Breast epithelium (tissue), 4 donors: ENCODE measurements at places on chromosomes 5 and 9. TPM values are rescaled to one million over a fixed set of nuclear protein-coding genes. Genes with fewer than 3 reads are reported as not detected.

ANKRD31 gene
- total RNA-seq, result 0.32 TPM

SH3TC2 gene
- total RNA-seq, result 9.4 TPM

PAPPA gene
- 3.4 TPM for total RNA-seq

CORO2A gene
- total RNA-seq, result 7.2 TPM

KIF4B gene
- total RNA-seq, result not detected

GABRA6 gene
- not detected for total RNA-seq

PROB1 gene
- 0.73 TPM for total RNA-seq

DNA sequence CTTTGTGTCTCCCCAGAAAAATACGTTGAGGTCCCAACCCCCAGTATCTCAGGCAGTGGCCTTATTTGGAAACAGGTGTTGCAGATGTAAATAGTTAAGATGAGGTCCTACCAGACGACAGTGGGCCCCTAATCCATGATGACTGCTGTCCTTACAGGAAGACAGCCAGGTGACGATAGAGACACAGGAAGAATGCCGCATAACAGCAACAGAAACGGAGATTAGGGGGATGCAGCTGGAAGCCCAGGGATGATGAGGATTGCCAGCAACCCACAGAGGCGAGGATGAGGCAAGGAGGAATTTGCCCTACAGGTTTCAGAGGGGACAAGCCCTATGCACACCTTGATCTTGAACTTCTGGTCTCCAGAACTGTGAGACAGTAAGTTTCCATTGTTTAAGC is 46.5 kb downstream of the ROPN1L start:
- H3K36me3 ChIP-seq, result no peaks in the 10 kb centered on the region
- H3K4me1 ChIP-seq, result no peaks in the 10 kb centered on the region
- no peak overlapping the region for H3K4me3 ChIP-seq
- H3K27me3 ChIP-seq, result no peaks in the 10 kb centered on the region
- no peak for DNase-seq

GRCh38 chr5:87499478-87500410 is 87.0 kb upstream of the CCNH start:
- DNase-seq, result no peak
- H3K4me1 ChIP-seq, result no peaks in the 10 kb centered on the region
- H3K27ac ChIP-seq, result no peak overlapping the region
- H3K4me3 ChIP-seq, result no peak overlapping the region

DNA sequence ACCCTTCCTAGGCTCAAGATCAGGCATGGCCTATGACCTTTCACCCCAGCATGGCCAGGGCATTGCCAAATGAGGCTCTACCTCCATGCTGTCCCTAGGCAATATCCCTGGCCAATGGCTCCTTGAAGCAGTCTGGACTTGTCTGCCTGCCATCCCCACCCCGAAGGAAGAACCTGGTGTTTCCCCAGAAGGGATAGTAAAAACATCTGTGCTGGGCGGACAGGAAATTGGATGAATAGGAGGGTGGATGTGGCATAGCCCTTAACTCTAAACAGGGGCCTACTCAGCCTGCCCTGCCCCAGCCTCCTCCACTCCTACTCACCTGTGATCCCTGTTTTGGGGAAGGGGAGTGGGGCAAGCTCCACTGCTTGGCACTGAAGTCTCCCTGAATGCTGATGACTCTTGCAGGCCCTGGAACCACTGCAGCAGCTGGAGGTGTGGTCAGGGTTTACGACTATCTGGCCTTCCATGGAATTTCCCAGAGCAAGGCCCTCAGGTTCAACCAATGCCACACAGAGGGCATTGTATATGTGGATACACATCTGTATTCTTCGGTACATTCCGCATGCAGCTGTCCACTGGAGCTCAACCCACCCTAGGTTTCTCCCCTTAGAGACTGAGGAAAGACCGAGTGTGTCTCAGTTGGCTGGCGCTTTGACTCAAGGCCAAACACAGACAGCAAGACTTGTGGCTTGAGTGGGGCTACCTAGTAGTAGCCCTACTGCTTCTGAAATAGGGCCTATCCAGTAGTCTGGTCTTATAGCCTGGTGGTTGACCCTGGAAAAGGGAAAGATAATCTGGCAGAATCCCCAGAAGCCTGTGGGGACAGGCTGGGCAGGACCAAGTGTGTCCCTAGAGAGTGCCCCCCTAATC is 6.4 kb upstream of the P4HA2 start:
- no peak overlapping the region for H3K27ac ChIP-seq
- H3K4me1 ChIP-seq, result no peaks in the 10 kb centered on the region
- no peaks in the 10 kb centered on the region for H3K27me3 ChIP-seq
- no peak overlapping the region for H3K4me3 ChIP-seq
- DNase-seq, result no peak

DNA sequence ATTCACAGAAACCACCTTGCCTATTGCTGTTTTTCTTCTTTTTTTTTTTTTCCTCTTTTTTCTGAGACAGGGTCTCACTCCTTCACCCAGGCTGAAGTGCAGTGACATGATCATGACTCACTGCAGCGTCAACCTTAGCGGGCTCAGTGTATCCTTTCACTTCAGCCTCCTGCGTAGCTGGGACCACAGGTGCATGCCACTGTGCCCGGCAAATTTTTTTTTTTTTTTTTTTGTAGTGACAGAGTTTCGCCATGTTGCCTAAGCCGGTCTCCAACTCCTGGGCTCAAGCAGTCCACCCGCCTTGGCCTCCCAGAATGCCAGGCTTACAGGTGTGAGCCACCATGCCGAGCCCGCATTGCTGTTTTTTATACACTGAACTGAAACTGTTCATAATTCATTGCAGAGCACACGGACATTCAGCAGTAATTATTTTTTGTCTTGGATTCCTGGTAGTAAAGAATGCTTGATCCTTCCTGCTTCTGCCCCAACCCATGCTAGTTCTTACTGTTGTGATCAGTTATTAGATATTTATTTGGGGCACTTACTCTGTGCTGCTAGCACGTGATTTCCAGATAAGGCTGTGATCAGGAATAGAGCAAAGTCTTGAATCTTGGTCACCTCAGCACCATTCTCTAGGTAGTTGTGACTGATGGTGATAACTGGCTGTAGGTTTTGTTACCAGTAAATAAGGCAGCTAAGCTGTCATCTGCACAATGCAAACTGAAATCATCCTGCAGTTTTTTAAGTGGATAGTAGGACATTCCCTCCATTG is 14.0 kb downstream of the MAP3K1 start:
- H3K4me3 ChIP-seq, result no peak overlapping the region
- no peak for DNase-seq
- H3K27me3 ChIP-seq, result no peaks in the 10 kb centered on the region
- peak overlapping the region; percentile 50 for H3K27ac ChIP-seq
- no peaks in the 10 kb centered on the region for H3K36me3 ChIP-seq

GRCh38 chr9:13284011-13284410 is 4.5 kb upstream of the MPDZ start:
- no peak for DNase-seq
- no peaks in the 10 kb centered on the region for H3K27me3 ChIP-seq
- H3K4me3 ChIP-seq, result no peak overlapping the region
- no peak overlapping the region for H3K27ac ChIP-seq

DNA sequence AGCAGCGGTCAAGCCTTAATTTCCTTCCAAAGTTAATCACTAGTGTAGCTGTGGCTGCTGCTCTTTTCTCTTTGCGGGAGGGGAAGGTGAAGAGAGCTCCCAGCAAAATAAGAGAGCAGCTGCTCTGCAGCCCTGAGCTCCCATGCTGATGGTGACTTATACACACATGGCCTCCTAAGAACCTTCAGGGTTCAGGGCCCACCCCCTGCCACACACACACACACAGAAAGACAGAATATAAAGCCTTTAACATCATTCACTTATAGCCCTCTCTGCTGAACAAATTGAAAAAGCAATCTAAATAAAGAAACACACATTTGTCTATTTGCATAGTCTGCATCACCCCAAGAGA is 43.6 kb downstream of the GAS1 start:
- no peak overlapping the region for H3K27ac ChIP-seq
- H3K4me3 ChIP-seq, result no peak overlapping the region
- H3K36me3 ChIP-seq, result no peaks in the 10 kb centered on the region
- no peaks in the 10 kb centered on the region for H3K27me3 ChIP-seq

- no peaks in the 10 kb centered on the region for H3K36me3 ChIP-seq
- no peak for DNase-seq
- H3K4me1 ChIP-seq, result no peaks in the 10 kb centered on the region
- H3K4me3 ChIP-seq, result no peak overlapping the region
Observed at GRCh38 chr5:1366514-1366913, 21.6 kb upstream of the CLPTM1L start.

DNA sequence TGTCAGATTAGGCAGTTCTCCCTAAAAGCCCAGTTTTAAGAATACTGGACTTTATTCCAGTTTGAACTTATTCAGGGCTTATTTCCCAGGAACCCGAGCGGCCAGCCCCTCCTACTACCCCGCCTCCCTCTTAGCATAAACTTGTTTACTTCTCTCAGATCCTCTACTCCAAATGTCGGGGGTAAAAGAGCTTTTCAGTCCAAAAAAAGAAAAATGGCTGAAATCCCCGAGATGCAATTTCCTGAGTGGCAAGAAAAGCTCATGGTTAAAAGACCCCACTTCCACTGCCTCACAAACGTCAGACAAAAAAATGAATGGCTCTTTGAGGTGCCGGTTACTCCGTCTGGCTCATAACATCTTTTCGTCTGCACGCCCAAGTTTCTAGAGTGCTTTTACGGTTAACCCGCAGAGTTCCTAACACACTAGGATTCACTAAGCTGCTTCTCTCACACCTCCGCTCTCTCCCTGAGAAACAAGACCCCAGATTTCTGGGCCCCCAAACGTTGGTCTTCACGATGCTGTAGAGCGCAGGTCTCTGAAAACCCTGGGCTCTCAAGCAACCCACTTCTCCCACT is 402 bp downstream of the BRD8 start:
- no peaks in the 10 kb centered on the region for H3K4me1 ChIP-seq
- peak overlapping the region; percentile 70 for H3K4me3 ChIP-seq
- H3K36me3 ChIP-seq, result no peaks in the 10 kb centered on the region
- H3K27ac ChIP-seq, result peak overlapping the region; percentile 88
- no peaks in the 10 kb centered on the region for H3K27me3 ChIP-seq
- DNase-seq, result no peak

GRCh38 chr5:125883223-125883622 is 540.0 kb upstream of the GRAMD2B start:
- H3K4me1 ChIP-seq, result no peaks in the 10 kb centered on the region
- H3K27me3 ChIP-seq, result no peaks in the 10 kb centered on the region
- H3K27ac ChIP-seq, result no peak overlapping the region
- no peaks in the 10 kb centered on the region for H3K36me3 ChIP-seq
- no peak overlapping the region for H3K4me3 ChIP-seq

- no peaks in the 10 kb centered on the region for H3K36me3 ChIP-seq
- no peak overlapping the region for H3K27ac ChIP-seq
- no peaks in the 10 kb centered on the region for H3K27me3 ChIP-seq
- H3K4me1 ChIP-seq, result no peaks in the 10 kb centered on the region
- no peak for DNase-seq
Observed at GRCh38 chr5:173205916-173206315, 29.1 kb downstream of the NKX2-5 start.

GRCh38 chr5:148984345-148984744 is 78.5 kb downstream of the SH3TC2 start:
- no peak overlapping the region for H3K4me3 ChIP-seq
- H3K4me1 ChIP-seq, result no peaks in the 10 kb centered on the region
- H3K36me3 ChIP-seq, result no peaks in the 10 kb centered on the region
- DNase-seq, result no peak
- H3K27ac ChIP-seq, result no peak overlapping the region

- H3K36me3 ChIP-seq, result no peaks in the 10 kb centered on the region
- no peaks in the 10 kb centered on the region for H3K27me3 ChIP-seq
- H3K4me1 ChIP-seq, result no peaks in the 10 kb centered on the region
- no peak for DNase-seq
- no peak overlapping the region for H3K4me3 ChIP-seq
- H3K27ac ChIP-seq, result no peak overlapping the region
Observed at GRCh38 chr9:90878562-90878961, 76.9 kb downstream of the SYK start.

DNA sequence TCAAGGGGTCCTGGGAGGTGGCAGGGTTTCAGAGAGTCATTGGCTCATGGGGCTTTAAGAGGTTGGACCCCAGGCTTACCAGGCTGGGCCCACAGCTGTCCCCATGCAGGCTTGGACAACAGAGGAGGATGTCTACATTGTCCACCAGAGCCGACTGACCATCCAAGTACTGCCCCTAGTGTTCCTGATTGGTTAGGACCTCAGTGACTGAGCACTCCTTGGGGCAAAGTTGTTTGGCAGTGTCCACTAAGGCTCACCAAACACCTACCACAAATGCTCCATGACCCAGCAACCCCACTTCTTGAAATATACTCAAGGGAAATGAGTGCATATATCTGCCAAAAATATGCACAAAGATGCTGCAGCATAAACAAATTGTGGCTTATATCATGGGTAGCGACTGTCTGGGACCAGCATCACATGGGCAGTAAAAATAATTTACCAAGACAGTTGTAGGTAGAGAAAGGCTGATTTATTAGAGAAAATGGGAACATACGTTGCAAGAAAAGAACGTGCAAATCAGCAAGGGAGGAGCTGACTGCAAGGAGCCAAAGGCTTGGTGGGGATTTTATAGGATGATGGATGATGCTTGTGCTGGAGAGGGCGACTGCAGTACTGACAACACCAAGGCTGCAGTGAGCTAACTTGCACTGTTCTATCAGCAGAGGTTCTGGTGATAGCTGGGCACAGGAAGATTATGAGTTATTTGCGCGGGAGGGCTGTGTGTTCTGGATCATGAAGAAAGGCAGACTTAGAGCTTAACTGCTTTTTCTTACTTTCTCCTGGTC is 265.2 kb downstream of the GADD45G start:
- H3K27me3 ChIP-seq, result no peaks in the 10 kb centered on the region
- H3K4me3 ChIP-seq, result no peak overlapping the region
- H3K27ac ChIP-seq, result no peak overlapping the region
- DNase-seq, result no peak

- no peaks in the 10 kb centered on the region for H3K36me3 ChIP-seq
- H3K4me1 ChIP-seq, result no peaks in the 10 kb centered on the region
- DNase-seq, result no peak
Observed at GRCh38 chr5:140207250-140207964, 32.4 kb downstream of the CYSTM1 start.
